ENCODE measurements at places on chromosomes 16 and 17. TPM values are rescaled to one million over a fixed set of nuclear protein-coding genes. Genes with fewer than 3 reads are reported as not detected.

Gene SPIRE2
- total RNA-seq, result 1.6 TPM

Gene SOST
- total RNA-seq, result not detected

Gene ZNF771
- total RNA-seq, result 13.6 TPM

Gene CHRNE
- total RNA-seq, result 1.2 TPM

Gene PHAF1
- 12.3 TPM for total RNA-seq

Gene TLCD3B
- not detected for total RNA-seq

Gene RNF222
- not detected for total RNA-seq

Data from bronchial smooth muscle cell (primary cell).